Parietal lobe (tissue), 2 donors: ENCODE measurements at places on chromosomes 2 and 18. TPM values are rescaled to one million over a fixed set of nuclear protein-coding genes. Genes with fewer than 3 reads are reported as not detected.

The CHRND gene
- not detected for total RNA-seq

The ALPP gene
- not detected for total RNA-seq

The DPP4 gene
- total RNA-seq = 9.4 TPM

The CFAP210 gene
- total RNA-seq = 2.2 TPM

The SCYGR4 gene
- total RNA-seq = not detected

The POTEC gene
- total RNA-seq = 0.31 TPM

The HOXD12 gene
- not detected for total RNA-seq

The CAPN14 gene
- 4.1 TPM for total RNA-seq

The ZAP70 gene
- total RNA-seq = 1.9 TPM

The PRKCE gene
- total RNA-seq = 77.0 TPM

The MLPH gene
- not detected for total RNA-seq

The TIMM21 gene
- total RNA-seq = 46.3 TPM

The APCDD1 gene
- total RNA-seq = 18.8 TPM

The IL37 gene
- not detected for total RNA-seq

The RMC1 gene
- 32.6 TPM for total RNA-seq

The AQP12B gene
- not detected for total RNA-seq

The RNF152 gene
- 82.9 TPM for total RNA-seq

The SH3RF3 gene
- 22.5 TPM for total RNA-seq

The CTAGE1 gene
- total RNA-seq = not detected

The KCTD1 gene
- total RNA-seq = 34.4 TPM

The MROH2A gene
- total RNA-seq = not detected

The PCARE gene
- not detected for total RNA-seq

The IHH gene
- not detected for total RNA-seq

The NETO1 gene
- 44.1 TPM for total RNA-seq

The PKDCC gene
- 30.0 TPM for total RNA-seq

The AMMECR1L gene
- 15.3 TPM for total RNA-seq

The TMEM17 gene
- total RNA-seq = 1.9 TPM

The FAM110C gene
- total RNA-seq = 2.8 TPM

The ZNF397 gene
- total RNA-seq = 84.8 TPM

The FAM124B gene
- 6.9 TPM for total RNA-seq

The KCNE4 gene
- total RNA-seq = 0.94 TPM

The LDAH gene
- 23.5 TPM for total RNA-seq

The TPGS2 gene
- 158 TPM for total RNA-seq

The ARHGAP15 gene
- total RNA-seq = 19.4 TPM

The PARD3B gene
- total RNA-seq = 8.8 TPM

The CDH19 gene
- total RNA-seq = not detected

The WNT10A gene
- not detected for total RNA-seq

The CCBE1 gene
- total RNA-seq = 57.6 TPM
